CD4-positive, alpha-beta T cell treated with Interleukin-6 for 4 hours (primary cell): ENCODE measurements at places on chromosomes 7 and 10.

- DNase-seq, result no peak
These were observed 296.1 kb upstream of the SEMA3A start for GRCh38 chr7:84490661-84491060.

DNA sequence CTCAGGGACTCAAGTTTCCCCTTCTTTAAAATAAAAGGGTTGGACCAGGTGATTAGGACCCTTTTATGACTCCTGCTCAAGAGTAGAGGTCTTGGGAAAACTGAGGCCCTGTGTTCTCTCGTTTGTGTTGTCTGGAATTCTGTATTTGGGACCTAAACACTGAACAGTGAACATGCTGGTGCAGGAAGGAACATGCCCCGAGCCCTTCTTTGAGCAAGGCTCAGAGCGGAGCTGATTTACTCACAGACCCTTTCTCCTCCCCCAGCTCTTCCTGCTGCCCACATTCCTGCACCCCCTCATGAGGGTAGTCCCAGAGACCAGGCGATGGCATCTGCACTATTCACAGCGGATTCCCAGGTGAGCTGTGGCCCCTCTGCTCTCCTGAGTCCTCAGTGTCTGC is 14.2 kb downstream of the ZKSCAN1 start:
- no peak for DNase-seq

GRCh38 chr7:47266799-47267198 is 315.1 kb downstream of the TNS3 start:
- DNase-seq, result no peak

DNA sequence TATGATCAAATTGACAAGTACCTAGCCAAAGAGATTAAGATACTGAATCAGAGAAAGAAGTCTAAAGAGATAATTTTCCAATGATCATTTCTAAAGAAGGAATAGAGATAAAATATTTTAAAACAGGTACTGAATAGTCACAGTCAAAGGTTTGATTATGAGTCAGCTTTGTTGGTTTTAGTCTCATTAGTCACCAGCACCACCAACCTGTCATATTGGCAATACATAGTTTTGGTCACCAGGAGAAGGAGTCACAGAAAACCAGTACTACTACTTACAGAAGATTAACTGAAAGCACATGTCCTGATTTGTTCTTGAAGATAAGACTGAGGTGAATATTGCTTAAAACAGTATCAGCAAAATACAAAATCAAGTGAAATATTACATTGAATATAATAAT is 34.6 kb downstream of the ZEB1 start:
- DNase-seq, result peak; percentile 28

DNA sequence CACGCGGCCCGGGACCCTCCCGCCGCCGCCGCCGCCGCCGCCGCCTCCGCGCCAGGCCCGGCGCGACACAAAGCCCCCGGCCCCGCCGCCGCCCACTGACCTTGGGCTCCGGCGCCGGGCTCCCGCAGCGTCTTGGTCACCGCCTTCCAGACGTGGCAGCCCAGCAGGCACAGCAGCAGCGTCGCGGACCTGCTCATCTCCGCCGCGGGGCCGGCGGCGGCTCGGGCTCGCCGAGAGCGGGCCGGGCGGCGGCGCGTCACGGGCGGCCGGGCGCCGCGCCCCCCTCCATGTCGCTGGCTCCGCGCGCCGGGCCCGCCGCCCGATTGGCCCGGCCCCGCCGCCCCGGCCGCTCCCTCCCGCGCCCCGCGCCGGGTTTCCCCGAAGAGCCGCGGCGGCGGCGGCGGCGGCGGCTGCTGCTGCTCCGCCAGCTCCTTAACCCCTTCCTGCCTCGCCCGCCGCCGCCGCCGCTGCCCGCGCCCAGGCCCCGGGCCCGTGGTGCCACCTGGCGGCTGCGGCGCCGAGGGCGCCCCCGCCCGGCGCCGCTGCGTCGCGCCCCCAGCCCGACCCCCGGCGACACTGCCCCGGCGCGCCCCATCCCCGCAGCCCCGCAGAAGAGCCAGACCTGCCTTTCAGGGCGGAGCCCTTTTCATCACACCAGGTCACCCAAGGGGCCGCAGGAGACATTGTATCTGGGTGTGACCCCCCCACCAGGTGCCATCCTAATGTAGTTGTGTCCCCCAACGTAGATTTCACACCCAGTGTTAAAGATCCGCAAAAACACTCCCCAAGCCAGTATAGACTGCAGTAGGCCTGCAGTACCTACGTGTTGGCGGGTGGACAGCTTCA is at the start of gene FAM171A1:
Gene FAM171A1, minus strand, starts transcription at position 434 of the 846 bp plus-strand sequence. Its CDS starts 237 bp downstream, at position 197.
- DNase-seq, result peak; percentile 76
